ENCODE measurements at places on chromosomes 4 and X. TPM values are rescaled to one million over a fixed set of nuclear protein-coding genes. Genes with fewer than 3 reads are reported as not detected.

PCDH18 gene
- 1.1 TPM for total RNA-seq

PHKA2 gene
- 4.3 TPM for total RNA-seq

FGFR3 gene
- 0.03 TPM for total RNA-seq

FAM3A gene
- 28.1 TPM for total RNA-seq

BTC gene
- 0.16 TPM for total RNA-seq

SSX1 gene
- 1.0 TPM for total RNA-seq

DNAAF6 gene
- not detected for total RNA-seq

SPANXA2 gene
- not detected for total RNA-seq

P2RY8 gene
- total RNA-seq, result not detected

CT55 gene
- 7.1 TPM for total RNA-seq

ADH1A gene
- total RNA-seq, result not detected

WAS gene
- total RNA-seq, result 0.42 TPM

DDX3X gene
- 151 TPM for total RNA-seq

DGAT2L6 gene
- total RNA-seq, result 0.13 TPM

LPAR4 gene
- total RNA-seq, result not detected

PCSK1N gene
- total RNA-seq, result 35.2 TPM

SNCA gene
- total RNA-seq, result 179 TPM

GALNTL6 gene
- 2.4 TPM for total RNA-seq

CFP gene
- 0.95 TPM for total RNA-seq

BEND4 gene
- not detected for total RNA-seq

TMEM154 gene
- 0.90 TPM for total RNA-seq
